ENCODE measurements at places on chromosomes 7 and 10.

DNA sequence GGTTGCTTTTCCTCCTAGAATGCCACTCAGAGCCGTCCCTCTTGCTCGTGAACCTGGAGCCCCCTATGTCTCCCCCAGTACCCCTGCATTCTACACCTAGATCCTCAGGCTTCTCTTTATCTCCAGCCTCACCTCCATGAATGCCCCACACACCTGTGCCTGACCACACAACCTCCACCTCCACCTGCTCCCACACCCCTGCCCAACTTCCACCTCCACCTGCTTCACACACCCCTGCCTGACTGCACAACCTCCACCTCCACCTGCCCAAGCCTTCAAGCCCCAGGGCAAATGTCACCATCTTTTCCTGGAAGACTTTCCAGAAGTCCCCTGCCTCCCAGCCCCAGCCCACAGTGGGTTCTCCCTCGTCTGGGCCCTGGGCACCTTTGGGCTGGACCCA is 6.9 kb upstream of the LFNG start:
- DNase-seq, result no peak

DNA sequence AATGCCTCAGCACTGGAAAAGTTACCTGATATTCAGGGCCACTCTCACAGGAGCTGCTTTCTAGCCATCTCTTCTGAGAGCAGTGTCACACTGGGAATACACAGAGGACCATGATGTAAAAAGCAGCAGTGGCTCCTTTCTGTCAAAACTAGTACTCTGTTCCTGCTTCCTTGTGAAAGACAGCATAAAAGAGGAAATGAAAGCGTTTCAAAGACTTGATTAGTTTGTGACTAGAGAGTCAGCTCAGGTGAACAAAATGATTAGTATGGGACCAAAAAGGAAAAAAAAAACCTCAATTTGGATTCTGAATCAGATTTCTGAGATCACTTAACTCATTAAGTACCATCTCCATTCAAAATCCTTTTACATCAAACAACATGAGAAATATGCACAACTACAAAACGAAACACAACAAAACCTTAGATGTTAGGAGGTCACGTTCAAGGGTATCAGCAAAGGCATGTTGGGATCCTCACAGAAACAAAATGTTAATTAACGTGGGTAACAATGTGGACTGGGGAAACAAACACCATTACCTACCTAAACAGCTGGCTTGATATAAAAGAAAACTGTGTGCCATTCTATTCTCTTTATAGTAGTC is 103.7 kb downstream of the MACC1 start:
- DNase-seq, result no peak

- no peak for DNase-seq
These were observed 92.3 kb downstream of the RNF216 start for GRCh38 chr7:5689118-5689517.

- no peak for DNase-seq
These were observed 47.1 kb upstream of the HYAL4 start for GRCh38 chr7:123797673-123798531.

DNA sequence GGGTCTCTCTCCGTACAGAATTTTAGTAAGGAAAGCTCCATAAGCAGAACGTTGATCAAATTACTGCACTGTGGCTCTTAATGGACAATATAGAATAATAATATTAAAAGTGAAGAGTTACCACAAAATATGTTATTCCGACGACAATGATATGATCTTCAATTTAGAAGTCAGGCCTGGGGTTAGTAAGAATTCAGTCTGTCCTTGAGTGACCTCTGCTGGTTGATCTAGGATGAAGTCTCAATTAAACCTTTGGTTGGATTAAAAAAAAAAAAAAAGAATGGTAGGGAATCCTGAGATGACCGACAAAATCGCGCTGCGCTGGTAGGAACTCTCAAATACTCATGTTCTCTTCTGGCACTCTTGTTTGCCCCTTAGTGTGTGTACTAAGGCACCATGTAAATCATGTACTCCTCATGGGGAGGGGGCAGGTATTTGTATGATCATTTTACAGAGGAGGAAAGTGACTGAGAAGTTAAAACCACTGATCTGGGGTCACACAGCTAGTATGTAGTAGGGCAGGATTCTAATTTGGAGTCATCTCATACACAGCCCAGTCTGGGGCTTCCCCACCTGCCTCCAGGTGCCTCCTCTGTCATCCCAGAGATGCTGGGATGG is 161.3 kb upstream of the NPVF start:
- no peak for DNase-seq

- no peak for DNase-seq
These were observed 513 bp downstream of the HOXA7 start for GRCh38 chr7:27155816-27156507.

- DNase-seq, result no peak
These were observed 423.8 kb upstream of the MKI67 start for GRCh38 chr10:128550045-128550444.
